ENCODE measurements at places on chromosomes 7 and 10.

GRCh38 chr10:132016514-132016913, 34.8 kb upstream of the BNIP3 start:
- DNase-seq, result no peak

DNA sequence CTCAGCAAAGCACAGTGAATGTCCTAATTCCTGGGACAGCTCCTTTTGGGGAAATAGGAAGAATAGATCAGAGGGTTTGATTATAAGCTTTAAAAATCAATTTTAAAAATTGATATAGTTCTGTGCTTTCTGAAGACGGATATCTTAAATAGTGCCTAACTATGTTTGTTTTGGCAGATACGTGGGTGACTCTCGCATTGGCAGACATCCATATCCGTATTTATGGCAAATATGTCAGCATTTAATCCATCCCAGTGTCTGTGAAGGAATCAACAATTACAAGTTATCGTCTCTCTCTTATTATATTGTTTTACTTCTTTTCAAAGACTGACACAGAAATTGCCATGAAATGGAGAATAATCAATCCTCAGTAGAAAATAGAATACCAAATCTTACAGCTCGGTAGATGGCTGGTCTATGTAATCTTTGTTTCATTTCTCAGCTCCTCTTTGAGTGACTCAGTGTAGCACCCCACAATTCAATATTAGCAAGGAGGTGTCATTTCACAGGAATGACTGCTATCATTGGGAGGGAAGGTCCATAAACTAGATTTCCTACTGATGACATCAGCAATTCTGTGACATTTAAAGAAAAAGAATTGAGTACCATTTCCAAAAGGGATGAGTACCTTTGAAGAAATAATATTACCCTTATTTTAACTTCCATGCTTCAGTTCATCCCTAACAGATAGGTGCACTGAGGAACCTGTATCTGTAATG, 186.4 kb upstream of the NFE2L3 start:
- DNase-seq, result peak; percentile 54

DNA sequence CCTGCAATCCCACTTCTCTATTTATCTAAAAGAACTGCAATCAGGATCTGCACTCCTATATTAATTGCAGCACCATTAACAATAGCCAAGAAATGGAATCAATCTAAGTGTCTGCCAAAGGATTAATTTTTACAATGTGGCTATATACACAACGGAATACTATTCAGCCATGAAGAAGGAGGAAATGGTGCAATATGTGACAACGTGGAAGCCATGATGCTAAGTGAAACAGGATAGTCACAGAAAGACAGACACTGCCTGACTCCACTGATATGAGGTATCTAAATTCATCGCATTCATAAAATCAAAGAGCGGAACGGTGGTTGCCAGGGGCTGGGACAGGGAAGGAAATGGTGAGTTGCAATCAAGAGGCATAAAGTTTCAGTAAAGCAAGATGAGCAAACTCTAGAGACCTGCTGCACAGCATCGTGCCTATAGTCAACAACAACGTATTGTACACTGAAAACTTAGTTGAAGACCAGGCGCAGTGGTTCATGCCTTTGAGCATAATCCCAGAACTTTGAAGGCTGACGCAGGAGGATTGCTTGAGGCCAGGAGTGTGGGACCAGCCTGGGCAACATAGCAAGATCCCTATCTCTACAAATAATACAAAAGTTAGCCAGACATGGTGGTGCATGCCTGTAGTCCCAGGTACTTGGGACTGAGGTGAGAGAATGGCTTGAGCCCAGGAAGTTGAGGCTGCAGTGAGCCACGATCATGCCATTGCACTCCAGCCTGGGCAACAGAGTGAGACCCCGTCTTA, 76.3 kb downstream of the FGFR2 start:
- no peak for DNase-seq

GRCh38 chr10:133306941-133307379, 1.7 kb downstream of the TUBGCP2 start:
- no peak for DNase-seq

GRCh38 chr10:70578371-70578947, 24.1 kb downstream of the PRF1 start:
- DNase-seq, result peak; percentile 64

GRCh38 chr7:128829391-128830166, 627 bp upstream of the FLNC start:
- no peak for DNase-seq

DNA sequence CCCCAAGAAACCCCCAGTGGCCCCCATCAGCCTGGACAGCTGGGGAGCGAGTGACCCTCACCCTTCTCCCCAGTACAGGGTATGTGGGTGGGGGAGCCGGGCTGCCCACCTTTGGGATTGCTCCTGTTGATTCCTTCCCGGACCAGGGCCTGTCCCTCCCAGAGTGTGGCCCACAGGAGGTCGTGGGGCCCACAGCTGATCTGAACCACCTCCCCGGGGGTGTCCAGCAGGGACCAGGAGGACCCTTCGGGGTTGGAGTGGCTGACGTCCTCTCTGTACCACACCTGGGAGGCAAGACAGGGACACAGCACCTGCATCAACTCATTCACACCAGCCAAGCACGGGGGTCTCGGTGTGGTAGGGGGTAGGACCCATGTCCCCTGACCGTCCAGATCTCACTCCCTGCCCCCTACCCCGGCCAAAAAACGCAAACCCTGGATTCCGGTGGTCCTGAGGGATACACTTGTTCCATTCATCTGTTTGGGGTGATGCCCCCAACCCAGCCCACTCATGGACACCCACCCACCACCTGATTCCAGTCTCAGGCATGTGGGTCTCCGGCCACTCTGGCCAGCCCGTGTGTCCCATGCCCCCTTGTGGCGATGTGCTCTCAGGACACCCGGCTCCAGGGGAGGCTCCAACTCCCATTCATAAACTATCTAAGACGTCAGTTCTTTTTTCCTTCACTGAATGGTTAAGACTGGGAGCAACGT, 10.9 kb downstream of the TECPR1 start:
- DNase-seq, result peak; percentile 38

GRCh38 chr7:50409856-50410745, 40.0 kb downstream of the FIGNL1 start:
- DNase-seq, result no peak

- peak; percentile 74 for DNase-seq
Measured at GRCh38 chr10:9228771-9229170, 1174.3 kb downstream of the GATA3 start.

DNA sequence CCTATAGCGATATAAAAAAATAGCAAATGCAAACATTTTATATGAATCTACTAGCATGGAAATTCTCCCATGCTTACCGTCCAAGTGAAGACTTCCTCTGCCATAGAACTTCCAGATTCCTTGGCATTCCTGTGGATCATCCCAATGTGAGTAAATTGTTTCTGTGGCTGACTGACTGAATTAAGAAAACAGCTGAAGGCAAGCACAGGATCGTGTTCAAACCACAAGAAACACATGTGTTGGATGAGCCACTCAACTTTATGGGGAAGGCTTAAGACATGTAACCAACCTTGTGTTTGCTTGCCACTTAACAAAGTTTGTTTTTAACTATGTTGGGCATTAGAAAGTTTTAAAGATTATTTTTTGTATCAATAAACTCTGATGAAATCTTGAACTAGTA, 2.6 kb upstream of the MYPN start:
- DNase-seq, result peak; percentile 23

GRCh38 chr10:34758447-34758996, 56.6 kb downstream of the PARD3 start:
- DNase-seq, result peak; percentile 91

- no peak for DNase-seq
Measured at GRCh38 chr7:24049296-24049695, 234.7 kb upstream of the NPY start.

DNA sequence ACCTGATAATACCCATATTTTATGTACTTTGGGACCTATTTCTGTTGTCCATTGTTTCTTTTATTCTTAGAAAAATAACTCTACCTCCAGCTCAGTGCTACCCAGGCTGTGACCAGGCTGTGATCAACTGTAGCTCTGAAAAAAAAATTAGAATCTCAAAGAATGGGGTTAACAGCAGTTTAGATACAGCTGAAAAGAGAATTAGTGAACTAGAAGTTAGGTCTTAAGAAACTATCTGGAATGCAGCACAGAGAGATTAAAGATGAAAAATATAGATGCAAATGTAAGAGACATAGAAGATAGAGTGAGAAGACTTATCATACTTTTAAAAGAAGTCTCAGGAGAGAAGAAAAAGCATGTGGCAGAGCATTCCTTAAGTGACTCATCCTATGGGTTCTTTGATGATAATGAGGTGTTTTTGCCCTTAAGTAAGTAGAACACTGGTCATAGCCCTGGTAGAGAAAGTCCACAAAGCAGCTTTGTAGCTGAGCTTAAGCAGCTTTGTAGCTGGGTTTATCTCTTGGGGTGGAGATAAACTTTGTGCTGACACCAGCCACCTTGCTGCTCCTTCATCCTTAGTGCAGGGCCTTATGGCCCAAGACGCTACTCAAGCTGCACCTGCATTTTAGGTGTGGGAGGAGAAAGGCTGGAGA, 27.3 kb upstream of the SFRP5 start:
- peak; percentile 15 for DNase-seq

DNA sequence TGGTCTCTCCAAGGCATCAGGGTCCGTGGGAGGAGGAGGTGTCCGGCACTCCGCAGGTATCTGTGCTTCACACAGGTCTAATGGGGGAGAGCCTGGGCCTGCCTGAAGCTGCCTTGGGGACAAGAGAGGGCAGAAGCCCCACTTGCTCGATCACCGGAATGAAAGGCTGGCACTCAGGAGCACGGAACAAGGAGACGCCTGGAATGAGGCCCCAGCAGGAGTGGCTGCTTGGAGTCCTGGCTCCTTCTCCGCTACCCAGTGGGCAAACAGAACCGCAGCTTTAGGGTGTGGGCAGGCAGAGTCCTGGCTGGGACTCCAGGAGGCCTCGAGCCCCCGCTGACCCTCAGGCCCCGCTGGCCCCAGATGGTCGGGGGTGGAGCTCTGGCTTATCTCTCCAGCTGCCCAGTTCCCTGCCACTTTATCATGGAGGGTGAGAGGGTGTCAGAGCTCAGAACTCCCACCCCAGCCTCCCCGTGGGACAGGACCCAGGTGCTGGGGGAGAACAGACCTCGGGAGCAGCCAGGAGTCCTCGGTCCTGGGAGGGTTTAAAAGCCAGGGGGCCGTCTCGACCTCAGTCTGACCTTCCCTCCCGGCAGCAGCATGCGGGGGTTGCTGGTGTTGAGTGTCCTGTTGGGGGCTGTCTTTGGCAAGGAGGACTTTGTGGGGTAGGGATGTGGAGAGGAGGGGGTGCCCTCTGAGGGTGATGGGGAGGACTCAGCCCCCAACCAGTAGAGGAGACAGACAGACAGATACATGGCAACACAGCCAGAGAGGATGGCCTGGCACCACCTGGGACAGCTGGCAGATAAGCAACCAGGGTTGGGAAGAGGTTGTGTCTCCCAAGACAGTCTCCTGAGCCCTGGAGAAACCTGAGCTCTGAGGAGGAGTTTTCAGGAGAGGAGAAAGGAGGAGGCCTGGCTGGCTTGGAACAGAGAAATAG, at the start of gene CPA1:
TSS of gene CPA1 (plus strand) at position 574 of the 940 bp plus-strand sequence. CDS start at position 601, 27 bp downstream.
- DNase-seq, result no peak

DNA sequence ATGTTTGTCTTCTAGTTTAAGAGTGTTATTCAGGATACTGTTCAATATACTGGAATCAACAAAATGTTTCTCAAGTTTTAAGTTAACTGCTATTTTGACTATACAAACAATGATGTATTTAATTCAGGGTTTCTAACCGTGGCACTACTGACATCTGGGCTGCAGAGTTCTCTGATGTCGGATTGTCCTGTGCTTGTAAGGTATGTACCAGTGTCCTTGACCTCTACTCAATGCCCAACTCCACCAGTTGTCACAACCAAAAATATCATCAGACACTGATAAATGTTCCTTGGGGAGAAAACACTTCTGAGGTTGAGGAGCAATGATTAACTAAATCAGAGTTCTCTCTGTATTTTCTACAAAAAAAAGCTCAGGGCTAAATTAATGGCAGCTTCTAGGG, 301.5 kb downstream of the PARD3 start:
- no peak for DNase-seq

DNA sequence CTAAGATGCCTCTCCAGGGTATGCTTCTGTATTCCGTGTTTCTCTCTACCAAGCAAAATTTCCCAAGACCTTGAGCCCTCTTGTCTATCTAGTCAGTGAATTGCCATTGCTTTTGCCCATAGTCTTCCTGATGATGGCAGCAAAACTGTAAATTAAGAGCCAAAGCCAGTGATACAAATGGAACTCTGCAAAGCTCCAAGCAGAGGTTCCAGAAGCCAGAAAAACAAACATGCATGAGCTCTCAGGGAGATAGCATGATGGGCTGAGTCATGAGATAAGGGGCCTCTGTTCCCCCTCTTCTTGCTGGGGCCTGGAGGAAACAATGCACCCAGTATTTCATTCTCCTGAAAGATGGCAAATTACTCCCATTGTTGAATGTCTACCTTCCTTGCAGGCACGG, 24.7 kb downstream of the LSMEM1 start:
- DNase-seq, result no peak

DNA sequence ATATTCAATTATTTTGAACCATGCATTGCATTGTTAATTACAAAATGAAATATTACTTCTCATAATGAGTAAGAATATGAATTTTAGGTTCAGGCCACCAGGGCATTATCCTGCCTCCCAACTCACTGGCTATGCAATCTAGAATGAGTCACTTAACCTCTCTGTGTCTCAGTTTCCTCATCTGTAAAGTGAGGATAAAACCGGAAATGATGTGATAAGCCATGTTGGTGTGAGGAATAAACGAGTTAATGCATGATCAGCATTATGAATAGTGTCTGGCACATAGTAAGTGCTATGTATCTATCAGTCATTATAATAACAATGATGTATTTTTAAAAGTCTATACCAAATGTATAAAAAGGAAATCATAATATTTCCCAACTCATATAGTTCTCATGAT, 85.5 kb downstream of the SEMA3D start:
- no peak for DNase-seq

GRCh38 chr7:41787651-41788350, 84.9 kb upstream of the INHBA start:
- no peak for DNase-seq

- no peak for DNase-seq
Measured at GRCh38 chr10:47031901-47032465, 120.8 kb downstream of the PTPN20 start.

GRCh38 chr7:150732786-150733481, 4.3 kb upstream of the GIMAP5 start:
- no peak for DNase-seq

DNA sequence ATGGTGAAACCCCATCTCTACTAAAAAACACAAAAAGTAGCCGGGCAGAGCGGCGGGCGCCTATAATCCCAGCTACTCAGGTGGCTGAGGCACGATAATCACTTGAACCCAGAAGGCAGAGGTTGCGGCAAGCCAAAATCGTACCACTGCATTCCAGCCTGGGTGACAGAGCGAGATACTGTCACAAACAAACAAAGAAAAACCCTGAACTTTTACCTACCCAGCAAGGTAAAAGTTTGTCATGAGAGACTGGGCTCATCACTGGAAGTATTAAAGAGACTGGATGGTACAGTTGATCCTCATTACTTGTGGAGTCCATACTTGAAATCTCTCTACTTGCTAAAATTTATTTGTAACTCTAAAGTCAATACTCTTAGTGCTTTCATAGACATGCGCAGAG, 113.9 kb downstream of the NDUFB2 start:
- DNase-seq, result no peak

- DNase-seq, result no peak
Measured at GRCh38 chr7:156347132-156347531, 293.4 kb upstream of the RNF32 start.

- no peak for DNase-seq
Measured at GRCh38 chr7:93757426-93757825, 133.1 kb downstream of the TFPI2 start.
